ENCODE measurements at places on chromosomes 7 and 10.

GRCh38 chr7:107164092-107164491 is 4.7 kb upstream of the HBP1 start:
- DNase-seq, result no peak

DNA sequence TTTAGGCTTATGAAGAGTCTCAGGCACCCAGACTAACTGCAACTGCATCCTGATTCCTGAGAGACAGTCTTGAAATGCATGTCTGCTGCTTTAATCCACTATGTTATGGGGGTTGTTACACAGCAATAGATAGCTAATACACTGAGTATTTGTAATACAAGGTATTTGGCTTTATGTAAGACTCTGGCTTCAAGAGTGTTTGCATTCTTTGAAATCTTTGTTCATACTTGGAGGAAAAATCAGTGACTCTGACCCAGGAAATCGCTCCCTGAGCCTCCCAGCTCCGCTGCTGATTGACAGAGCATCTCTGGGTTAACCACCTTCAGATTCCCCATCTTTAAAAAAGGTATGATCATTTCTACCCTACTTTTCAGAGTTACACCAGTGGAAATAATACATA is 133.9 kb downstream of the MTPAP start:
- DNase-seq, result no peak

GRCh38 chr10:75070476-75070875 is 41.0 kb upstream of the SAMD8 start:
- DNase-seq, result no peak

DNA sequence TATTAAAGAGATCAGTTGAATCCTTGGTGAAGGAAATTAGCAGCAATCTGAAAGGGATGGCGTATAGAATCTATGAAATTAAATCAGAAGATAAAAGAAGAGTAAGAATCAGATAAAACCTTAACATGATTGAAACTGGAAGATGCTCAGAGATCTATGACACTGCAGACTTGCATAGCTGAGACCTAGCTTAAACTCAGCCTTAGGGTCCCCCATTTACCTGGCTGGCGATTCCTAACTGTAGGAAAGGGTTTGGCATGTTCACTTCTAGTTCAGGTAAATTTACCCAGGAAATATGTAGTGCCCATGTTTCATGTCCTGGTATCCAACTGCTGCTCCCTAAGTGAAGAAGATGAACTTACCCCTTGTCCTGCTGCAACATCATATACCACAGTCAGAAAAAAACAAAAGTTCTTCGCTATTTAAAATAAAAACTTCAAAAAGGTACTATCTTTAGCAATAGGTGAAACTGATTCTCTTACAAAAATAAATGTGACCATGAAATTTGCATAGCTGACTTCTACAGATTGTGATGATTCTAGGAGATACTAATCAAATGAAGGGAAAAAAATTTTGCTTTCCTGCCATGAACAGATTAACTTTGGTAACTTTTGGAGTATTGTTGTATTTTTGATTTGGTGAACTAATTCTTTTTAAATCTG is 47.8 kb upstream of the TMEM243 start:
- no peak for DNase-seq

DNA sequence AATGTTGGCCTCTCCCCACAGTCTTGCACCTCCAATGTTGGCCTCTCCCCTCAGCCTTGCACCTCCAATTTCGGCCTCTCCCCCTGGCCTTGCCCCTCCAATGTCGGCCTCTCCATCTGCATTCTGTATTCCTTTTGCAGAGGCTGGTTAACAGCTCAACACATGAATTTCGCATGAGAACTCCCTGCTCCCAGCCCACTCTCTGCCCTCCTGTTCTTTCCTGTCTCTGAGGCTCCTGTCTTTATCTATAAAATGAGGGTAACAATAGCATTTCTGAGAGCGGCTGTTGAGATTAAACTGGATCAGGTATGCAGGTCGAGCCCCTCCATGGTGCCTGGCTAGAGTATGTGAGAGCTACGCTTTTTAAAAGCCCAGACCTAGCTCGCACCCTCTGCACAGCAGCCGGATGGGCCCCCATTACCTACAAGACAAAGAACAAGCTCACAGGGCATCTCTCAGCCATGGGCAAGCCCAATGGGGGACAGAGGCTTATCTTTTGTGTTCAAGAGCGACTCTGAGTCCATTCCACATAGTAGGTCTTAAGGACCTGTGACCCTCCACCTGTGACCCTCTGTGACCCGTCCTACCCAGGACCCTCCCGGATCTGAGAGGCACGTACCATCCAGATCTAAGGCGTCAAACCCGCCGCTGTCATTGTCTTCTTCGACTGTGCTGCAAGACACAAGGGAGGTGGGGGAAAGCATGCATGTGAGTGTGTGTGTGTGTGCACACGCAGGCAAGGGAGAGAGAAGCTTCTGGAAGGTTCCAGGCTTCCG is 82.2 kb upstream of the GNA12 start:
- no peak for DNase-seq

DNA sequence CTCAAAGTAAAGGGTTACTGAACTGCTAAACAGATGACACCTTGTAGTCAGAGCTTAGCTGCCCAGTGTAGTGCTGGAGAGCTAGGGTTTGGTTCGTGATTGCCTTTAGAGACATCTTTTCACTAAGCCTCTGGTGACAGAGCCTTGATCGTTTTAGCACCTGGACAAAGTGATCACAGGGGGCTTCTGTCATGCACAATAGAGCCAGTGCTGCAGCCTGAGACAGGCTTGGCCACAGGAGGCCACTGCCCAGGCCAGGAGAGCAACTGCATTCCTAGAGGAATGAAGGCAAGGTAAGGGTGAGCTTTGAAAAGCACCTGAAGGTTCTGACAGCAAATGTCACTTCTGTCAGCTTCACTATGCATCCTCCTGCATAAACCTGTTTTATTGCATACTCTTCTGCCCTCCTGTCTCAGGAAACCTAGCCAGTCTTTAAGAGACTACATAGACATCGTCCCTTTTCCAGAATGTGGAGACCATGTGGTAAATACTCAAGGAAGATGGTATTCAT is 122.9 kb downstream of the NPY start:
- no peak for DNase-seq

DNA sequence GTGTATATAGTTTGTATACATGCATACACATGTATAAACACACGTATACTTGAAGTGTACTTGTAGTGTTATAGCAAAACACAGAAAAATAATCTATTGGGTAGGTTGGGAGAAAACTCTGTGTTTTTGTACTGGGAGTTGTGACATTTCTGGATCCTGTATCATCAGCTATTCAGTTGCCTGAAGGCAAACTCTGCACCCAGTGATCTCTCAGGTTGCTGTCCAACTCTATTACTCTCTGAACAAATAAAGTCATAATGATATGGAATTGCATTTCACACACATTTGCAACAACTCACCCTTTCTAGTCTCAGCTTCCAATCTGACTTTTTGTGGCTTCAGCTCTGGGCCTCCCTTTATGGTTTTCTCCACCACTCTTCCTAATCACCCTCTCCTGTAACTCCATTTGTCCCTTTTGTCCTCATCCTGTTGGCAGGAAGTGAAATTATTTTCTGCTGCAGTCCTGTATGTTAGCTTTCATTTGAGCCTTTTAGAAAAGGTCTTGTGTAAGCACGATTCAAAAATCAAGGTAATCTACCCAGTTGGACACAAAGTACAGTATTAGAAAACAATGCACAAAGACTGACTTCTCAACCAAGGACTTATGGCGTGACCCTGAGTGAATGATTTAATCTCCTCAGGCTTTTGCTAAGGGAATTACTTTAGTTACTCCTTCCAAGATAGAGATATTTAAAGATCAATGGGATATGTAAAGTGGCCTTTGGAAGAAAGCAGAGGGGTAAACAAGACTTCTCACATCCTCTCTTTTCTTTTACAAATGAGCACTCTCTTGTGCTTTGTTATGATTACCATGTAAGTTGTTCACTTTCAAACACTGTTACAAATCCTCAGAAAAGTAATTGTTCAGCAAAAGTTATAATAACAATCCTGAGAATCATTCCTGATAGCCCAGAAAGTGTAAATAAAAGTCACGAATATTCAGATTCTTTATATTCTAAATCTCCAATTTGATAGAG is 249.1 kb downstream of the KCND2 start:
- no peak for DNase-seq

GRCh38 chr10:12946372-12946771 is 55.1 kb downstream of the CCDC3 start:
- no peak for DNase-seq

GRCh38 chr7:148118371-148118770 is 472.2 kb upstream of the C7orf33 start:
- DNase-seq, result no peak

GRCh38 chr10:28949005-28950004 is 272.0 kb downstream of the BAMBI start:
- DNase-seq, result no peak

Measured in KBM-7 (cell line).